Lower leg skin (tissue), 4 donors: ENCODE measurements at places on chromosomes 2 and 18. TPM values are rescaled to one million over a fixed set of nuclear protein-coding genes. Genes with fewer than 3 reads are reported as not detected.

DNA sequence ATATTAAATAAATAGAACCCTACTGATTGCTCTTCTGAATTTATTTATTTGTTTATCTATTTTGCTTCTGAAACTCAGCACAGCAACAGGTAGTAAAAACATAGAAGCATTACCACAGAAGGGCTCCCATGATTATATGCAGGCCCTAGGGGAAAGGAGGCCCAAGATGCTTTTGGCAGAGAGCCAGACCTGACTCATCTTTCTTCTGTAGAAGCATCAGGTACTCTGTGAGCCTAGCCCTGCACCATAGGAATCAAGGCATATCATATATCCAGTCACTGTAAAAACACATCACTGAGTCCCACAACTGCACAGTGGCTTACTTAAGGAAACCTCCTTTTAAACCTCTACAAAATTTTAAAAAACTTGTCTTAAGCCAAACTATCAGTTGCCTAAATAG lies 1.8 kb downstream of the SCN9A start:
- DNase-seq = no peak

NR4A2 gene
- 11.6 TPM for total RNA-seq

DNA sequence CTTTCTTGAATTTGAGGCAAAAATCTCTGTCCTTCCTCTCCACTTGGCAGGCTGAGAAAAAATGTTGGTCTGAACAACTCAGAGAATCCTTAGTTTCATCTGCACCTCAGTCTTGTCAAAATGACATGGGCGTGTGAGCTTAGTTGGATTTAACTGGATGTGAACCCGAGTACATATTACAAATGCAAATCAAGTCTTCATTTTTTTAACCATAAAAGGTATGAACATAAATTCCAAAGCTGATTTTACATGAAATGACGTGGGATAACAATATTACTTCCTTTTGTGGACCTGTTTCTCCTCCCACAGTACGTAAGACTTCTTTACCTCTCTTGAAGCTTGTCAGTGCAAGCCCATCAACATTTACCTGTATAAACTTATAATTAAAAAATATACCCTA lies 32.6 kb upstream of the RND3 start:
- DNase-seq = no peak

LCT gene
- not detected for total RNA-seq

DNA sequence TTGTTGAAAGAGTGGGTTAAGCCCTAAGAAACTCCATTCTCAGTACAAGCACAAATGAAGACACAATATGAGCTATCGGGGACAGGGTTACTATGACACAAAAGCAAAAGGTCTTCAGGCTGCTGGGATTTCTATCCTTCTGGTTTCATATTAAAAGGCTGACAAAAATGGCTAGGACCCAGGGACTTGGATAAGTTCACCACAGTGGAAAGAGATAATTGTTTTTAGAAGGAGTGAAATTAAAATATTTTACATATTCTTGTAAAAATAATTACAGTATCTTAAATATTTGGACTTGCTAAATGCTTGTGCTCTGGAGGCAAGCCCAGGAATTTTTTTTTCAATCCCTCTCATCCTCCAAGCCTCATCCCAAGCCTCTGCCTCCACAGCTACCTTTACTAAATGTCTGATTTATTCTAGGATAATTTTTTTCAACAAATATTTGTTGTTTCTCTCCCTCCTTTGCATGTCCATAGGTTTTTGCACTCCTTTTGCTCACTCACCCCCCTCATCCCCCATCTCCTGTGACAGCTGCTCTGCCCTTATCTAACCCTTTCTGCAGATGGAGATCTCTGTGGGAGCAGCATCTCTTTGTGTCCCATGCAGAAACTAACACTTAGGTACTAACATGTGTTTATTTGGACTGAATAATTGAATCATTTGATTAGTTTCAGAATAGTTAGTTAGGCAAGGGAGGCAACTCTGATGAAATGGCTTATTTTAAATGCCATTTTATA lies 47.8 kb upstream of the NABP1 start:
- no peak for DNase-seq

DNA sequence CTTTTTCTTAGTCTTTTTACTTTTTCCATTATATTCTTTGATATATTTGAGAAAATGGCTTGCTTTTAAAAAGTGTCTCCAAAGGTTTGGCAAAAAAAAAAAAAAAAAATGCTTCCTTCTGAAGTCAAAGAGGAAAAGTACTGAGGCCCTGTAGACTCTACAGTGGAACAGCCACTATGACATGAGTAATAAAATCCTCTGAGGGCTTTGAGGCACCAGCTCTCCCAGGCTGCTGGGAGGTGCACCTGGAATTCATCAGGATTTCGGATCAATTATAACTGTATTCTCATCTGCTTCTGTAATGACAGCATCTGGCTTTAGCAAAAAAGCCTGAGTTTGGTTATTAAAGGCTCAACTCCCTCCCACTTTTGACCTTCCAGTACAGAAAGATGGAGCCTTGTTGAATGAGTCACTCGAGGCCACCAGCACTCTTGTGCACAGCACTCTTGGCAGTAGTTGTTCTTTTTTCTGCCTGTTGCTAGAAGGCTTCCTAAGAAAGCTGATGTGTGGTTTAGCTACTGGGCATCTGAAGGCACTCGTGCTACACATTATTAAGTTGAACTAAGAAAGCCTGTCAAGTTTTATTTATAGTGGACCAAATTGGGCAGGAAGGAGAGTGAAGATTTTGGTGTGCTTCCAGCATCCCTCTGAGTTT lies 131.3 kb downstream of the PRPF40A start:
- DNase-seq = no peak

LRRTM1 gene
- total RNA-seq = not detected

OSGEPL1 gene
- total RNA-seq = 10.3 TPM

GRCh38 chr2:220279372-220279771 lies 651.9 kb downstream of the SLC4A3 start:
- DNase-seq = no peak
